Mesenteric fat pad (tissue), 1 donor: ENCODE measurements at places on chromosomes 7 and 10. TPM values are rescaled to one million over a fixed set of nuclear protein-coding genes. Genes with fewer than 3 reads are reported as not detected.

Gene ITIH5
- total RNA-seq, result 439 TPM

Gene VWA2
- 0.19 TPM for total RNA-seq

Gene STEAP2
- total RNA-seq, result 29.9 TPM

Gene SPDYE6
- not detected for total RNA-seq

Gene ERVW-1
- not detected for total RNA-seq

Gene SPDYE3
- total RNA-seq, result not detected

Gene PRLHR
- total RNA-seq, result not detected

Gene KNDC1
- 0.13 TPM for total RNA-seq

Gene NEURL1
- 0.13 TPM for total RNA-seq
